ENCODE measurements at places on chromosomes 11 and 22.

DNA sequence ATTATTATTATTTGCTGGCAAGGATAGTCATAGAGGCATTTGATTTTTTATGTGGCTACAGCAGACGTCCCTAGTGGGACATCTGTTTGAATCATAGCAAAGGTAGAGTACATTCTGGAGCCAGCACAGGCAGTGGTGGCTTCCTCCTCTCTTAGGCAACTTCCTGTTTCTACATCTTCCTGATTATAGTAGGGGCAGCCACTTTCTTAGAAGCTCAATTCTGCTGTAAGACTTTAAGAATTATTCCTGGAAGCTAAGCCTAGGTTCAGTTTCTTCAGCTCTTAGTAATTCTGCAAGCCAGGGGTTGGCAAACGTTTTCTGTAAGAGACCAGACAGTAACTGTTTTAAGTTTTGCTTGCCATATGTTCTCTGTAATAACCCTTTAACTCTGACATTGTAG, 129.3 kb upstream of the TENM4 start:
- ATAC-seq, result no peak

DNA sequence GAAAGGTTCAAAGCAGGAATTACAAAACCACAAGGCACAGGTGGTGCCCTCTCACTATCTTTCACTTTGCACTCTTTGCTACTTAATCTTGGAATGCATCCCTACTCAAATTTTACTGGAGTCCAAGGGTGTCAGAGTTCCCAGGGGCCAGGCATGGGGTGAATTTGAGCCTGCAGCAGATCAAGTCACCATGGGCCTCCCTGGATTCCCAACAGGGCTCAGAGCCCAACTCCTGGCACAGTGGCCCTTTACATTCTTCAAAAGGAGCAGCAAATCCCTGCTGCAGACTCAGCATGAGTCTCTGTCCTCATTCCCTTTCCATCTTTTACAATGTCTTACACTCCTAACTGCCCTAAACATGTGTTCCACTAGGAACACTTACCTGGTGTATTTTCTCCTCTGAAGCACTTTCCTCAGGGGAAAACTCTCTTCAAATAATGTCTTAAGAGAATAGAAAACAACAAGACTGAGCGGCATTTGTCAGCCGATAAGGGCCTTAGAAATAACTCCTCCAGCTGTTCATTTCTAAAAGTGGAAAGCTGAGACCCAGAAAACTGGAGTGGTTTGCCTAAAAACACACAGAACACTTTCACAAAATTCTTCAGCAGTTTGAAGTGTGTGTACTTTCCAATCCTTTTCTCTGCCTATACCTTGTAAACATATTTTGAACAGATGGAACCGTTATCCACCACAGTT, 596.0 kb downstream of the INSC start:
- no peak for ATAC-seq

GRCh38 chr22:27476318-27476717, 325.2 kb downstream of the MN1 start:
- no peak for ATAC-seq

DNA sequence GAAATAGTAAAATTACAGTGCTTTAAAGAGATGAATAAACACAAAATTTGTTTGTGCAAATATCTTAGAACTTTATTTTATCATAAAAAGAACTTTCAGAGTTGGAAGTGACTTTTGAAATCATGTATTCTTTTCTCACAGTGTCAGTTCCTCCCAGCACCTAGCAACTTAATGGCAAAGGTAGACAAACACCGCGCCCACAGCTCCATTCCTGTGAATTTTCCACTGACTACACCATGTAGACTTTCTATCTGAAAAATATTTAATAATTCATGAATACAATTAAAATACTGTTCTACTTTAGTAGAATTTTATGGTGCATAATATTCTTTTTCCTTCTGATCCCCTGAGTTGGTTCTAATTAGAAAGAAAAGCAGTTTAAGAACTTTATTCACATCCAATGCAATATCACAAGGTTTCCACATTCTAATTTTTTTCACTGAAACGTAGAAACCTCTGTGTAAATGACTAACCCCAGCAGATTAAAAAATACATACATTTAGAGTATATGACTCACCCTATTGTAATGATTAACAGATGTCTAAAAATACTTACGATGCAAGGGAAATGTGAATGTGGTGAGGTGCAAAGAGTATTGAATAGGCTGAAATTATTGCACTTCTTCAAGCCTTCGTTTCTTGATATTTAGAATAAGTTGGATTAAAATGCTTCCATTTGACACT, 218.2 kb upstream of the CCDC179 start:
- no peak for ATAC-seq

Data from activated T-helper 17 cell treated with anti-CD3 and anti-CD28 coated beads, Interleukin-2, amount 50 U/mL, for 72 hours (primary cell).